ENCODE measurements at places on chromosomes 12 and 14.

DNA sequence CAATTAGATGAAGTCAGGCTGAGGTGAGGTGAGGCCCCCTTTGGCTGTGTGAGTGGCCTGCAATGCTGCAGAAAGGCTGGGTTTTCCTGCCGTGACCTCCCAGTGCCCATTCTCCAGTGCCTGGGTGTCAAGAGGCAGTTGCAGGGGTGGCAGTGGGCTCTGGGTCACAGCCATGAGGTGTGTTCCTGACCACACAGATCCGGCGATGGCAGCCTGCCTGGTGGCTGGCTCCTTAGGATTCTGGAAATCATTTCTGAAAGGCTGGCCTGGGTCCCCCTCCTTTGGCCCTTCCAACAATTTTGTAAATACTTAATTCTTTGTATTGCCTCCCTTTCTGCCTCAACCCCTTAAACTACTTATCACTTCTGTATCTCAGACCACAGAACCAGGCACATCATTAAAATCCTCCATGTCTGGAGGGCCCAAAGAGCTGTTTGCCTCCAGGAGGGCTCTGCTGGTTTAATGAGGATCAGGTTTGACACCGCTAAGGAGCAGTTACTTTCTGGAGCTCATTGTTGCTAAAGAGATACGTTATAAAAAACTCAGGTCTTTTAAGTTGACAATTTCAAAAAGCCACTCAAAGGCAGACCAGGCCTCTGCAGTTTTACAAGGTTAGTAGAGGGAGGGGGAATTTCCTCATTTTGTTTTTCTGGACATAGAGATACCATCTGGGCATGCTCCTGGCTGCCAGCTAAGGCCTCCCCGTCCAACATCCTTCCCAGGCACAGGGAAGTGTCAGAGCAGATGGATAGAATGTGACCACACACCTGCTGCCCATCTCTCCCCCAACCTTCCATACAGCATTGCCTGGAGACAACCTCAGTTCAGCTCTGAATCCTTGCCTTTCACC, 204.4 kb downstream of the FOXN3 start:
- no peak for DNase-seq

DNA sequence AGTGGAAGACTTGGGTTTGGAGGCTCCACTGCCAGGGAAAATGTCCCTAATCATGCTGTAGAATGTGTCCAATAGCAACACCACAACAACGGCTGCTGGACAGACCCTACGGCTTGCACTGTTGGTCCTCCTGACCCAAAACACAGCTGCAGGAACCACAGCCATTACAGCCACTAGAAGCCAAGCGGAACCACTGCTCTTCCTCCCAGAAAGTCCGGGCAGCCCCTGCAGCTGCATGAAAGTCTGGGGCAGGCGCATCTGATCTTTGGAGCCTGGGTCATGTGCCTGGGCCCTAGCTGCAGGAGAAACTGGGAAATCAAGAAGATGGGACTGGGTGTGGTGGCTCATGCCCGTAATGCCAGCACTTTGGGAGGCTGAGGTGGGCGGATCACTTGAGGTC, 124.7 kb upstream of the METAP2 start:
- no peak for DNase-seq

GRCh38 chr14:71607056-71607455, 325.2 kb upstream of the RGS6 start:
- no peak for DNase-seq

GRCh38 chr14:45705940-45706534, 453.0 kb upstream of the MIS18BP1 start:
- DNase-seq, result no peak

DNA sequence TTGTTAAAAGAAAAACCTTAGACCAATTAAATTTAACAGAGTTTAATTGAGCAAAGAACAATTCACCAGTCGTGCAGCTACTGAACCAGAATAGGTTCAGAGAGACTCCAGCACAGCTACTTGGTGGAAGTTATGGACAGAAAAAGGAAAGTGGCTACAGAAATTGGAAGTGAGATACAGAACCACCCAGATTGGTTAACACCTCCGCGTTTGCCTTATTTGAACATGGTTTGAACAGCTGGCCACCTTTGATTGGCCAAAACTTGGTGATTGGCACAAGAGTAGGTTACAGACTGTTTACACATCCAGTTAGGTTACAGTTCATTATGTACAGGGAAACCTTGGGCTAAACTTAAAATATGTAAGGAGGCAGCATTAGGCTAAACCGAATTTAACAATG, 54.9 kb downstream of the SRGAP1 start:
- no peak for DNase-seq

- DNase-seq, result no peak
Observed at GRCh38 chr12:127035011-127035879, 1231.7 kb upstream of the TMEM132C start.

DNA sequence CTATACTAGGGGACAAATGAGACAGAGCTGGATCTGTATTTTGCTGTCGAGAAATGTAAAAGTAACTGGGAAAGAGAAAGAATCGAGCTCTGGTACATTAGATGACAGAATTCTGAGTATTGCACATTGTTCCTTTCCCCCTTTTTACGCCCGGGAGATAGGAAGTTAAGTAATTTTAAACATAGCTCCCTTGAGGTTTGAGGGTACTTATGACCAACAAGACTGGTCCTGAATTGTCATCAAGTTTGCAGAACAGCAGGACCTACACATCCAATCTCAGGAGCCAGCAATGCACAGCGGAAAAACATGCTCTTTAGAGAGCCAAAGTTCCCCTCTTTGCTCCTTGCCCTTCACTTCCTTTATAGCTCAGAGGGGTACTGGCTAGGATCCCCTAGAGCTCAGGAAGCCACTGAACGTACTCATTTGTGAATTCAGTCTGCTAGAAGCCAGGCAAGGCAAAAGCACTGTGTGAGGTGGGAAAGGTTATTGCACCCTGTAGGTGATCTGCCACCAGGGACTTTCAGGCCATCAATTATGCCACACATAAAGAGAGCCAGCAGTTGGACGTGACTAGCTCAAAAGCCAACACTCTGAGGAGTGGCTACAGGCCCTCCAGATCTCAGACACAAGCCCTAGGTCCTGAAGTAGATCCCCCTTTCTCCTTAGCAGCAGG, 333.8 kb downstream of the KCNH5 start:
- no peak for DNase-seq

DNA sequence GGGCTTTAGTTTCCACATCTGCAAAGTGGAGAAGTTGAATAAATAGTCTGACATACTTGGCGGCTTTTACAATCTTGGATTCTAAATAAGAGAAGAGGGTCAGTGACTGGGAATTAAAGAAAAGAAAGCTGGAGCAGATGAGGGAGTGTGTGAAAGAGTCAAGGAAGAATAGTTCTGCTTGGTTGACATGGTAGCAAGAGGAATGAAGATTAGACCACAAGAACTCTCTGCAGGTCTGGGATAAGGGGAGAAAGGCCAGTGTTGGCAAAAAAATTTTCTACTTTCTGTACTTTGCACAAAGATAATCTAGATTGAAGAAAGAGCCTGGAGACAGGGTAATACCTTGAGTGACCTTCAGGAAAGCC, 5.9 kb downstream of the ITGB7 start:
- no peak for DNase-seq

DNA sequence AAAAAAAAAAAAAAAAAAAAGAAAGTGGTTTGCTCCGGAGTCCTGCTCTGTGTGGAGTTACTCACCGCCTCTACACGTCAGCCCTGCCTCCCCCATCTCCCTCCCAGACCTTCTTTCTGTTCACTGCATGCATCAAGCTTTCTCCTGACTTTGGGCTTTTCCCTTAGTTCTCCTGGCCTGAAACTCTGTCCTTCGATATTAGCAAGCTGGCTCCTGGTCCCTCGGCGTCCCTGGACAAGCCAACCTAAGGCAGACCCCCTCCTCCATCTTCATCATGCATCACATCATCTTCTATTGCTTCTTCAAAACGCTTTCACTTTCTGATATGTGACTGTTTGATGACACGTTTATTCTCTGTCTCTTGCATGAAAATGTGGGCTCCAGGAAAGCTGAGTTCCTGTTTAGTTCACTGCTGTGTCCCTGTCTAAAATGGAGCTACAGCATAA, 40.6 kb downstream of the SLC15A4 start:
- DNase-seq, result peak; percentile 23

DNA sequence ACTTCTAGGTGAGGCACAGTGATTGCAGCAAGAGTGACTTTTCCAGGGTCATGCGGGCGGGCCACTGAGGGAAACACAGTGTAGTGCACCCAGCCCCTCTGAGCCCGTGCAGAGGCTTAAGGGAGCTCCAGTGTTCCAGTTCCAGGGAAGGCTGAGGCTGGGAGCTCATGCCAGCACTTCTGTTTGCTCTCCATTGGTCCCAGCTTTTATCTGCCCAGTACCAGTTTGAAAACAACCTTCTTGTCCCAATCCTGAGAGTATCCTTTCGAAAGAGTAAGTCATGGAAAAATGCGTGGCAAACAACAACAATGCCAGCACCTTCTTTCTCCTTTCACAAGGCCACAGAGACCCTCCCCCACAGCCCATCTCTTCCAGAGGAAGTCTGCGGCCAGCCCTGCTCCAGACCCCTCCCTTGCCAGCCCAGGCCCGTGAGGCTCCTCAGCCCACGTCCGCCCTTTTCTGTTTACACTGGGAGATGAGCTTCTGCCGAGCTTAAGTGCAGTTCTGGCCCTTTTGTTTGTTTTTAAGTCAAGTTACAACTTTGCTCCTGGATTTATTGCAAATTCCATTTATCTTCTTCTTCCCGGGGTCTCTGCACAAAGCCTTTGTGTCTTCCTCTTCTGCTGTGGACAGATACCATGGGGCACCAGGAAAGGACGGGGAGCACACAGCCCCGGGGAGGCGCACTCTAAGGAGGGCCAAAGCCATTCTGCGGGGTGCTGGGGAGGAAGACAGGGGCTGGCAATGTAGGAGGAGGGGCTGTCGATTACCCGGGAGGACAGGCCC, 185.6 kb downstream of the ZFP36L1 start:
- no peak for DNase-seq

- DNase-seq, result no peak
Observed at GRCh38 chr14:76984787-76985375, 43.6 kb downstream of the IRF2BPL start.

DNA sequence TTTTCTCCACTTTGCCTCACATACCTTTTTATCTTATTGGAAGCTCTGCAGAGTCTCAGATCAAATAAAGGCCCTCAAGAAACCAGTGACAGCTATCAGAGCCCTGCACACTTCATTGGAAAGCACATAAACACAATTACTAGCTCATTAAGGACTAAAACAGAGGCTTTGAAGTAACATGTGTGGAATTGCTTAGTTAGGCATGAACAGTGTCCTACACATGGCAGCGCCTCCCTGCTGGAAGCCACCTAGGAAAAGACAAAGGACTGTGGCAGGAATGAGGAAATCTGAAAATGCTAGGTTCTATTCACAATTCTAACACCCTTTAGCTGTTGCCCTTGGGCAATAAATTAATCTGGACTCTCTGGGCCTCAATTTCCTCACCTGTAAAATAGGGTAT, 89.4 kb downstream of the SUDS3 start:
- no peak for DNase-seq

DNA sequence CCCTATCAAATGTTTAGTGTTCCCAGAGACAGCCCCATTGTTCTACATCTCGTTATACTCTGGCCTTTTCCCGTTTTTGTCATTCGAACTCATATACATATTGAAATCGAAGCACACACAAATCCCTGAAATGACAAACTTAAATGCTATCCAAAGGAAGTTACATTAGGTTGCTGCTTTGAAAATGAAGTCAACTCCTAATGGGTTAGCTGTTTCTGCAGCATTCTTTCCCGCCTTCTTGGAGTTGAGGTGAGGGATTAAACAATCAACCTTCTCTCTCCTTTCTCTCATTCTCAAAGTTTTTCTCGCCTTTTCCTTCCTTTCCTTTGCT, 642 bp upstream of the PHC1 start:
- DNase-seq, result no peak

GRCh38 chr14:75425446-75425845, 2.4 kb upstream of the JDP2 start:
- DNase-seq, result no peak

- DNase-seq, result no peak
Observed at GRCh38 chr12:130929363-130929762, 24.3 kb upstream of the ADGRD1 start.

GRCh38 chr12:97639702-97640101, 177.1 kb downstream of the RMST start:
- DNase-seq, result no peak

- no peak for DNase-seq
Observed at GRCh38 chr12:20269337-20270067, 98.8 kb upstream of the PDE3A start.

GRCh38 chr12:42332301-42333285, 6.6 kb downstream of the PPHLN1 start:
- no peak for DNase-seq

- no peak for DNase-seq
Observed at GRCh38 chr12:55847033-55847432, 4.3 kb upstream of the MMP19 start.

- DNase-seq, result no peak
Observed at GRCh38 chr12:8676651-8677050, 14.0 kb upstream of the MFAP5 start.

DNA sequence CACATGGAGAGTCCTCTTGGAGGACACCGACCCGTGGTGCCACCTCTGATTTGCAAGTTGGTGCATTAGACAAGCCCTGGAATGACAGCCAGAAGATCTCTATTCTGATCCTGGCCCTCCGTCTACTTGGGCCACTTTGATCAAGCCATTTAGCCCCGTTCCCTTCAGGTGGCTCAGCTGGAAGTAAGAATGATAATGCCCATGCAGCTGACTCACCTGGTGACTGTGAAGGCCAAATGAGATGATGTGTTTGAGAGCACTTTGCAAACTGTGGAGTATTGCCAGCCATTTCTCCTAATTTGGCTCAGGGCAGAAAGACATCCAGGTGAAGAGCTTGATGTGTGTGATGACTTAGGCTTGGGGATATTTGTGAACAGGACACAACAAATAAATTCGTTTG, 165.9 kb downstream of the ETV6 start:
- no peak for DNase-seq

DNA sequence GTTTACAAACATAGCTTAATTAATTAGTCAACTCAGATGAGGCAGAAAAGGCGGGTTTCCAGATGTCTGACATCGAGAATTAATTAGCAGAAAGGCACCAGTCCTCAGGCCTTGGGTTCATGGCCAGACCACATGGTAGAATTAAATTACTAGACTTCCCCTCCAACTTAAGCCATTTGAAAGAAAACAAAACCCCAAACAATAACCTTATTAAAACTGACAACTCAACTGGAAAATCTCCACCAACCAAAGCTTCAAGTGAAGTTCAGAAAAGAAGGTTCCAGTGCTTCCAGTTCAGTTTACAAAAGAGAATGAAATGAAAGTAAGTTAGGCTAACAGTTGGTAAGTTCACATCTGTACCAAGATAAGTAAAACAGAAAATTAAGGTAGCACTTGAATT, 349.5 kb downstream of the GRIN2B start:
- DNase-seq, result no peak

GRCh38 chr12:20476551-20476950, 108.2 kb downstream of the PDE3A start:
- DNase-seq, result no peak
